ENCODE measurements at places on chromosomes 5 and 9.

DNA sequence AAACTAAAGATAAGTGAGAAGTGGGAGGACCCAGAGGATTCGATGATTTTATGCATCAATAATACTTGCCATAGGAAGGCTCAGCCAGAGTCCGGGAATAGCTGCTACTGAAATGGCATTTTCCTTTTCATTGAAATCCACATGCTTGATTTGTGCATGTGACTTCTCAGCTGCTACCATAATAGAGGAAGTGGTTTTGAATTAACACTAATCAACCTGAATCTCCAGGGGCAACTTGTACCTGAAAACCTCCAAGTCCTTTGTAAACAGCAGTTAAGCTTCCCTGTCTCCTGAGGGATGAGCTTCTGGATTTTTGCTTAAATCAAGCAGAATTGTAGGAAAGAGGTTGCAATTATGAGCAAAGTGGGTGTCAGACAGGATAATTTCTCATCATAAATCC lies 124.9 kb downstream of the PPP2R2B start:
- DNase-seq, result no peak

DNA sequence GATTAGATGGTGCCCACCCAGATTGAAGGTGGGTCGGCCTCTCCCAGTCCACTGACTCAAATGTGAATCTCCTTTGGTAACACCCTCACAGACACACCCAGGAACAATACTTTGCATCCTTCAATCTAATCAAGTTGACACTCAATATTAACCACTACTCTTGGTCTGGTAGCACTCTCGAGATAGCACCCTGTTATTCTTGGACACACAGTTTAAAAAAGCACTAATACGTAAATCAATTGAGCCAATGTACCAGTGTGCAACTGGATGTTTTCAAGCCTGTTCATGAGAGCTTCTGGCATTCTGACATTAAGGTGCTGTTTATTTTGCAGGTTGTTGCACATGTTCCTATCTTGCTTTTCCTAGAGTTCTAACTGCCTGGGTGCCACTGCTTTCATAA lies 35.3 kb downstream of the MARCHF3 start:
- DNase-seq, result no peak

GRCh38 chr5:8851101-8851500 lies 694.8 kb downstream of the SEMA5A start:
- no peak for DNase-seq

GRCh38 chr5:174935854-174936474 lies 211.6 kb downstream of the MSX2 start:
- DNase-seq, result peak; percentile 56

DNA sequence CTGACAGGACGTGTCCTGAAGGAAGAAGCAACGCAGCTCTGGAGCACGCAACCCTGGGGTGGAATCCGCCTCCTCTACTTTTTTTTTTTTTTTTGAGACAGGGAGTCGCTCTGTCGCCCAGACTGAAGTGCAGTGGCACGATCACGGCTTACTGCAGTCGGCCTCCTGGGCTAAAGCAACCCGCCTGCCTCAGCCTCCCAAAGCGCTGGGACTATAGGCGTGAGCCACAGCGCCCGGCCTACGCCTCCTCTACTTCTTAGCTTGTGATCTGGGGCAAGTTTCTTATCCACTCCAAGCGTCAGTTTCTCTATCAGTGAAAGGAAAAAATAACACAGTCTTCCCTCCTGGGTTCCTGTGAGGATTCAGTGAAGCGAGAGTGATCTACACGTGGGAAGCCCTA lies 96.1 kb upstream of the RAPGEF1 start:
- DNase-seq, result no peak

DNA sequence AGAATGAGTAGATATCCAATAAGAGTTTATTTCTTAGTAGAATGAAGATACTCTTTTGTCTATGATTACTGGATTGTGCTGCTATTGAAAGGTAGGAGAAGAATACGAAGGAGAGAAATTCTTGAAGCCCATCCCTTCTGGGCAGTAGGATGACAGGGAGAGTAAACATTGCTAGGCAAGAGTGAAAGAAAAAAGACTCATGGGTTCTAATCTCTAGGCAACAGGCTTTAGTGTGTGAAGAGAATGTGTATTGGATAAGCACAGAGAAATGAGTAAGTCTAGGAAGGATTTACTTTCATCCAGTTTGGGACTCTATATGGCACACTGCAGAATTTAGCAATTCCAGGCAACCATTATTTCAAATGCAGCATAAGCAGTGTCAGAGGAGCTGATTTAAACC lies 216.0 kb downstream of the GABRG2 start:
- no peak for DNase-seq

DNA sequence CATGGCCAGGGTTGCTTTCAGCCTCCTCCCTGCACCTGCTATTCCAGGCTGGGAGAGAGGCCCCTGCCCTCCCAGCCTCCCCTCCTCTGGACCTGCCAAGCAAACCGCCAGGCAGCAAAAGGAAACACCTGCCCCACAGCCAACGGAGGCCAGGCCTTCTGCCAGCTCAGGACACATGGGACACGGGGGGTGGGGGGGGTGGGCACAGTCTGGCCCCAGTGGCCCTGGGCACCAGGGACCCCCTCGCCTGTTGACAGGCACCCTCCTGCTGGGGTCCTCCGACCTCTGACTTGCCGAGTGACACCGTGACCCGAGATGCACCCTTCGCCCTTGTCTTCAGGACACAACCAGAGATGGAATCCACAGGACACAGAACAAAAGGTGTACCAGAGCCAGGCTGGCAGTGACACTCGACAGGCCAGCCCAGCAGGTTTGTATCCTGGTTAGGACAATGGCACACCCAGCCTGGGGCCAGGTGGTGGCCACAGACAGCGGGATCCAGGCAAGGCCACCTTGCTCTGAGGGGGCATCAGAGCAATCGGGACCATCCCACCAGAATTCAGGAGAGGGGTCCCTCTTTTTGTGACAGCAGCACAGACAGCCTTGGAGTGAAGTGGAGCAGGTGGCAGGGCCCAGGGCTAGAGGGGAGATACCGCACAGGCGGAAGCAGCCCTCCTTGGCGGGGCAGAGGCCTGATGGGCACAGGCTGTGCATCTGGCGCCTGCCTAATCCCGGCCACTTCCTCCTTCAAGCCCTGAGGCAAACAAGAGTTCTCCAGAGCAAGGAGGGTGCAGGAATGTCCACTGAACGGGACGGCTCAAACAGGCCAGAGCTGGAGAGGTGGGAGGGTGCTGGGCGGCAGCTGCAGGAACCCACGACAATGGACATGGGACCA lies 1.3 kb upstream of the TMEM210 start:
- no peak for DNase-seq

- DNase-seq, result no peak
Measured at GRCh38 chr9:21078702-21079101, 960 bp upstream of the IFNB1 start.

All from globus pallidus (tissue), 1 donor.